ENCODE measurements at places on chromosomes 7 and 10. TPM values are rescaled to one million over a fixed set of nuclear protein-coding genes. Genes with fewer than 3 reads are reported as not detected.

PTPRZ1 gene
- 54.3 TPM for total RNA-seq

DNA sequence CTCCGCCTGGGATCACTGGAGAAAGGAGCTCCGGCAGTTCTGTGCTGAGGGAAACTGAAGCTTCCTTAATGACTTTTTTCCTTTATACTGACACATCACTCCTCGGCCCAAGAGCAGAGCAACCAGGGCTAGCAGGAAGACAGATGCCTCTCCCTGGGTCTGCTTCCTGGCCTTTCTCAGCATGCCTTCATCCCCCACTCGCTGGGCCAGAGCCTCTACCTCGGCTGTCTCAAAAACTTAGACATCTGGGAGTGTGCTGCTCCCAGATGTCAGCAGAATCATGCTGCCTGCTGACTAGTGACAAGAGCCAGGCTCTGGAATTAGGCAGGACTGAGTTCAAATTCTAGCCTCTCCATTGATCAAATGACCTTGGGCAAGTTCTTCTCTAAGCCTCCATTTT, 24.4 kb upstream of the LRRC4 start:
- H3K4me1 ChIP-seq, result no peaks in the 10 kb centered on the region
- H3K27me3 ChIP-seq, result no peaks in the 10 kb centered on the region
- no peaks in the 10 kb centered on the region for H3K36me3 ChIP-seq
- DNase-seq, result no peak

PPP1R3C gene
- total RNA-seq, result 5.1 TPM

DNA sequence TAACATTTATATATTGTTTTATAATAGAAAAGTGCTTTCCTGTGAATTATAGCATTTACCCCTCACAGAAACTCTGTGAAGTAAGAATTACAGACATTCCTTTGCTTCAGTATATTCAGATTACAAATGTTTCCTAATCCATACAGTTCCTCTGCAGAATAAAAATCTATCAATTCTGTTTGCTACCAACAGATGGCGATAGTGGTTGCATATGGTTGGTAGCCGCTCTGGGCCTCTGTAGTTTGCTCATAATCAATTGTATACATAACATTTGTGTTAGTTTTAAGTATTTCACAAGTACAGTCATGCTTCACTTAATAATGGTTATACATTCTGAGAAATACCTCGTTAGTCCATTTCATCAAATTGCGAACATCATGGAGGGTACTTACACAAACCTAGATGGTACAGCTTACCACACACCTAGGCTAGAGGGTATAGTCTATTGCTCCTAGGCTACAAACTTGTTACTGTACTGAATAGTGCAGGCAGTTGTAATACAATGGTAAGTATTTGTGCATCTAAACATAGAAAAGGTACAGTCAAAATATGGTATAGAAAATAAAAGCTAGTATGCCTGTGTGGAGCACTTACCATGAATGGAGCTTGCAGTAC, 94.4 kb upstream of the STEAP4 start:
- no peak overlapping the region for H3K4me3 ChIP-seq
- H3K27ac ChIP-seq, result no peak overlapping the region
- DNase-seq, result no peak
- no peaks in the 10 kb centered on the region for H3K36me3 ChIP-seq
- no peaks in the 10 kb centered on the region for H3K27me3 ChIP-seq

DNA sequence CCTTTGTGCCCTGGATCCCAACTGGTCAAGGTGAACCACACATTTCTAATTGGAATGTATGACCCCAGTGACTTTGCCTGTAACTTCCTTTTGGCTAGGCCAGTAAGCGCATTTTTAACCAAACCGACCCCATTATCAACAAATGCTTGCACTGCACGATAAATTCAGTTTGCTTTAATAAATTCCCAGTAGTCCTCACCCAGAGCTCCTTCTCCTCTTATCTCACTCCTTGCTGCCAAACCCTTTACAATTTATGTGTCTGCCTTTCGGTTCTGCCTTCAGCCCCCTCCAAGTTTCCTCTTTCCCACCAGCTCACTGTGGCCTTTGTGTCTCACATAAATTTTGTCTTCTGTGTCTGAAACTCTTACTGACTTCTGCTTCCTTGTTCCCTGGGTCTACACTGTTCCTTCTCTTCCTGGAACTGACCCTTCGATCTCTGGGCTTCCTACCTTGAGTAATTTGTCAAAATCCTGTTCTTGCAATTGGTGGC, 59.0 kb downstream of the TBXAS1 start:
- no peaks in the 10 kb centered on the region for H3K27me3 ChIP-seq
- H3K4me1 ChIP-seq, result no peaks in the 10 kb centered on the region
- DNase-seq, result no peak
- no peaks in the 10 kb centered on the region for H3K36me3 ChIP-seq

STEAP1B gene
- total RNA-seq, result 0.64 TPM

GRCh38 chr10:116049158-116049973, 223.6 kb downstream of the GFRA1 start:
- no peak for DNase-seq
- no peak overlapping the region for H3K27ac ChIP-seq
- no peaks in the 10 kb centered on the region for H3K27me3 ChIP-seq
- H3K4me3 ChIP-seq, result no peak overlapping the region

SLC26A4 gene
- 0.24 TPM for total RNA-seq

GRCh38 chr10:89217057-89217990, 10.2 kb upstream of the CH25H start:
- H3K4me1 ChIP-seq, result peaks cover 11% of the 10 kb centered on the region

DNA sequence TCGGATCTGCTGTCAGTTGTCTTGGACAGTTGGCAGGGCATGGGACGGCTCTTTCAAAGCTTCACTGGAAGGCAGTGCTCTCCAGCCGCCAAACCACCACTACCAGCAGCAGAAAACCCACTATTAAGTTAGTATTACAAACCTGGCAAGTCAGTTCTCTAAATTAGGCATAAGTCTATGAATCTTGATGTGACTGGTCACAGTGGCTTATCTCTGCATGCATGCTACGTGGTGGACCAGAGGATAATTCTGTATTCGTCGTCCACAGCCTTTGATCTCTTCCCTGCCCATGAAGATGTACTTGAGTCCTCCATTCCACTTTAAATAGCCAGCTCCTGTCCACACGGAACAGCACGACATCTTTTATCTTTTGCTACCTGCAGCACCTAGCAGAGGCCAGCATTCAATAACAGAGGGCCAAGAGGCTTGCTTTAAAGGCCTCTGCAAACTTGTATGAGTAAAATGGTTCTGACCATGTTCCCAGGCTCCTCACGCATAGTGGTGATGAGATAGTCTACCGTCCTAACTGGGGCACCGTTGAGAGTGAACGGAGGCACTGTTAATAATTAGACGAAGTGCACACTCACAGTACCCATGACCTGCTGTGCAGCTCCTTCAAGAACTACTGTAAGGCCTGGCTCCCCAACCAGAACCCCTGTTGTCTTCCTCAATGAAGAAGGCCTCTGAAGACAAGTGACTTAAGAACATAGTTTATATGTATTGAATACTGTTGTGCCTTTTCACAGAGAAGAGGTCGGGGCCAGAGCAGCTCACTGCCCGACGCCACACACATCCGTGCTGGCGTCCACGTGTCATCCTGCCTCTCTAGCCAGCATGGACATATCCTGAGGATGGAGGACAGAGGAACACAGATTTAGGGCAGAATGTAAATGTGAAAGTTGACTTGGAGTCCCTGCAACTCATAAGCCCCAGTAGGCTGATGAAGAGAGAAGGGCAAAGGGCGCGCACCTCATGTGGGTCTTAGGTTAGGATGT, 1.0 kb downstream of the GPR146 start:
- peak overlapping the region; percentile 75 for H3K4me3 ChIP-seq
- peaks cover 79% of the 10 kb centered on the region for H3K4me1 ChIP-seq
- H3K27ac ChIP-seq, result peak overlapping the region; percentile 79
- no peak for DNase-seq
- no peaks in the 10 kb centered on the region for H3K36me3 ChIP-seq
- H3K27me3 ChIP-seq, result no peaks in the 10 kb centered on the region

GRCh38 chr7:4241791-4242190, 440.3 kb upstream of the FOXK1 start:
- H3K36me3 ChIP-seq, result peaks cover 4% of the 10 kb centered on the region
- no peaks in the 10 kb centered on the region for H3K27me3 ChIP-seq
- H3K27ac ChIP-seq, result no peak overlapping the region
- H3K4me1 ChIP-seq, result no peaks in the 10 kb centered on the region
- H3K4me3 ChIP-seq, result no peak overlapping the region

DNA sequence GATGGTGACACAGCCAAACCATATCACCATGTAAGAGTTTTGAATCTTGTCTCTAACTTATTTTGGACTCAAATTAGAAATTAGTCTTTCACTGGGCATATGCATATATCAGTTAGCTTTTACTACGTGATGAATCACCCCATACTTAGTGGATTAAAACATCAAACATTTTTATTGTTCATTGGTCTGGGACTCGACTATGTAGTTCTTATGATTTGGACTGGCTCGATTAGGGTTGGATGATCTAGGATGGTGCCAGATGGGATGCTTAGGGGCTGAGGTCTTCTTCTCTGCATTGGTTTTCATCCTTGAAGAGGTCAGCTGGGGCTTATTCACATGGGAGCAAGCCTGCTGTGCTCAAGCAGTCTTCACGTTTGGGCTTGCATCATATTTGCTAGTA, 264.9 kb downstream of the EXOC4 start:
- H3K36me3 ChIP-seq, result no peaks in the 10 kb centered on the region
- no peaks in the 10 kb centered on the region for H3K27me3 ChIP-seq
- no peak overlapping the region for H3K4me3 ChIP-seq
- H3K4me1 ChIP-seq, result no peaks in the 10 kb centered on the region
- H3K27ac ChIP-seq, result no peak overlapping the region

EMX2 gene
- 2.0 TPM for total RNA-seq

DNA sequence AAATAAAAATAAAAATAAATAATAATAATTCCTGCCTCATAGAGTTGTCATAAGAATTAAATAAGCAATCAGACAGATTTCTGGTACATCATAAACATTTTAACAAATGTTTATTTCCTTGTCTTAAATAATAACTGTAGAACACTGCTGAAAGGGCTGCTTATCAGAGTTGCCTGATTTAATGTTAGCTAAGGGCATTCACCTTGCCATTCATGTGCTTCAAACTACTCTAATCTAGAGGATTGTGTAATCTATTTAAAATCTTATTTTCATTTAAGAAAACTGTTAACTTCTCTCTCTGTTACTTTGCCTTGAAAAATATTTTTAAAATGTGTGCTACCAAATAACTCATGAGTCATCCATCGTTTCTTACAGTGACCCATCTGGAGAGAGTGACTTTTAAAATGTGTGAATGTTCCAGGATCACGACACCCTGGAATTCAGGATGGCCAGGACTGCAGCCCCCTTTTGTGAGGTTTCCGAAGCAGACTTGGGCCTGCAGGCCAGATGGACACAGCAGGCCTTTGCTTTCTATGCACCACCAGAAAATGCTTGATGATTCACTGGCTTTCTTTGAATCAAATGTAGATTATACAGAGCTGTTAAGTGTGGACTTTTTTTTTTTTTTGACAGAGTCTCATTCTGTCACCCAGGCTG, 109.1 kb upstream of the TNS3 start:
- no peak overlapping the region for H3K4me3 ChIP-seq
- peaks cover 16% of the 10 kb centered on the region for H3K4me1 ChIP-seq
- no peaks in the 10 kb centered on the region for H3K36me3 ChIP-seq
- no peaks in the 10 kb centered on the region for H3K27me3 ChIP-seq
- peak overlapping the region; percentile 60 for H3K27ac ChIP-seq

ZNF727 gene
- 0.76 TPM for total RNA-seq

GRCh38 chr7:73433924-73434700, 534 bp downstream of the FZD9 start:
- no peaks in the 10 kb centered on the region for H3K36me3 ChIP-seq
- peaks cover 22% of the 10 kb centered on the region for H3K4me1 ChIP-seq
- no peak overlapping the region for H3K27ac ChIP-seq
- H3K4me3 ChIP-seq, result peak overlapping the region; percentile 54

GPR85 gene
- 0.40 TPM for total RNA-seq

GRCh38 chr7:91344911-91345310, 80.7 kb downstream of the FZD1 start:
- no peaks in the 10 kb centered on the region for H3K27me3 ChIP-seq
- H3K27ac ChIP-seq, result no peak overlapping the region
- DNase-seq, result no peak
- H3K4me1 ChIP-seq, result no peaks in the 10 kb centered on the region
- no peak overlapping the region for H3K4me3 ChIP-seq

DNA sequence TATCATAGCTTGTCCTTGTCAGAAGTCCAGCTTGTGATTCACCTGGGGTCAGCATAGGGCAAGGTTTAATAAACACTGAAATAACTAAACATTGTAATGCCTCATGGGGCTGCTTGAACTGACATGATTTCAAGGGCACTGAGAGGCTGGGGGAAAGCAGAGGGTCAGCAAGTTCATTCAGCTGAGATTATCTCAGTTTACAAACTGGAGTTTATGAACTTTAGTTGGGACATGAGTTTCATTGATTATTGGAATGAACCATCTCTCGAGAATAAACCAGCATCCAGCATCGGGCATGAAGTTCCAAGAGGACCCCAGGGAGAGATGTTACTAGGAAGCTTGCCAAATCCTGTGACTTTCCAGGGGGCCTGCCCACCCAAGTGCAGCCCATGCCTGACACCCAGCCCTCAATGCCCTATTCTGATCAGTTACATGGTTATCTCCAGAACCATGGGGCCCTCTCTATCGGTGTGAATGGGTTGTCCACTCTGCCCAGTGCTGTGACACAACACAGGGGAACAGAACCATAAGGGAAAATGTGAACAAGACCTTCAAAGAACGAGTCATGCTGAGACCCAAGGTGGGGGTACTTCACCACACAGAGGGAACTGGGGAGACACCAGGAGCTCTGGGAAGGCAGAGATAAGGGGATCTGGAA, 7.9 kb upstream of the CYP3A7 start:
- no peaks in the 10 kb centered on the region for H3K36me3 ChIP-seq
- H3K27ac ChIP-seq, result no peak overlapping the region
- no peak for DNase-seq
- no peaks in the 10 kb centered on the region for H3K4me1 ChIP-seq
- H3K4me3 ChIP-seq, result no peak overlapping the region

- no peaks in the 10 kb centered on the region for H3K36me3 ChIP-seq
- DNase-seq, result no peak
- no peaks in the 10 kb centered on the region for H3K27me3 ChIP-seq
- H3K27ac ChIP-seq, result peak overlapping the region; percentile 57
- H3K4me1 ChIP-seq, result peaks cover 37% of the 10 kb centered on the region
- H3K4me3 ChIP-seq, result peak overlapping the region; percentile 44
These were observed 3.6 kb upstream of the ARID5B start for GRCh38 chr10:61897671-61898434.

- no peak overlapping the region for H3K4me3 ChIP-seq
- no peak overlapping the region for H3K27ac ChIP-seq
- H3K4me1 ChIP-seq, result no peaks in the 10 kb centered on the region
- H3K27me3 ChIP-seq, result no peaks in the 10 kb centered on the region
- DNase-seq, result no peak
- H3K36me3 ChIP-seq, result no peaks in the 10 kb centered on the region
These were observed 924.9 kb upstream of the ZNF722 start for GRCh38 chr7:63073736-63074135.

MAGI2 gene
- 2.5 TPM for total RNA-seq

GRCh38 chr10:16481052-16481728, 40.5 kb downstream of the C1QL3 start:
- DNase-seq, result no peak
- no peaks in the 10 kb centered on the region for H3K4me1 ChIP-seq
- H3K36me3 ChIP-seq, result peaks cover 1% of the 10 kb centered on the region
- H3K4me3 ChIP-seq, result no peak overlapping the region
- H3K27ac ChIP-seq, result no peak overlapping the region
- H3K27me3 ChIP-seq, result no peaks in the 10 kb centered on the region

TCAF2 gene
- 8.5 TPM for total RNA-seq

- H3K36me3 ChIP-seq, result no peaks in the 10 kb centered on the region
- H3K27me3 ChIP-seq, result no peaks in the 10 kb centered on the region
These were observed 348.7 kb upstream of the NFE2L3 start for GRCh38 chr7:25803117-25803887.
